ENCODE measurements at places on chromosomes 16 and 17.
A peak's percentile ranks its signal among the peaks of the same experiment; 100 is the strongest.

GRCh38 chr16:24018485-24018884 is 182.7 kb downstream of the PRKCB start:
- no peak for DNase-seq

DNA sequence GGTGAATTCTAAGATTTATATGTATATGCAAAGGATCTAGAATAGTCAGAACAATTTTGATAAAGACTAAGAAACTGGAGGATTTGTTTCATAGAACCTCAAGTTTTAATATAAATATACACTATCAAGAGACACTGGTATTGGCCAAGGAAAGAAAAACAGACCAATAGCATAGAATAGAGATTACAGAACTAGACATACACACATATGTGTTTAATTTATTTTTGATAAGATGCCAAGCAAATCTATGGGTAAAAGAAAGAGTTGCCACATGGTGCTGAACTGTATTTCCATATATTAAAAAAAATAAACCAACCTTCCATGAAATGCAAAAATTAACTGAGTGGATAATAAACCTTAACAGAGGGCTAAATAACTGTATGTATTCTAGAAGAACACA is 27.9 kb upstream of the LRRC37A3 start:
- no peak for DNase-seq

- peak; percentile 30 for DNase-seq
Measured at GRCh38 chr17:76556765-76557367, 17.0 kb downstream of the PRCD start.

DNA sequence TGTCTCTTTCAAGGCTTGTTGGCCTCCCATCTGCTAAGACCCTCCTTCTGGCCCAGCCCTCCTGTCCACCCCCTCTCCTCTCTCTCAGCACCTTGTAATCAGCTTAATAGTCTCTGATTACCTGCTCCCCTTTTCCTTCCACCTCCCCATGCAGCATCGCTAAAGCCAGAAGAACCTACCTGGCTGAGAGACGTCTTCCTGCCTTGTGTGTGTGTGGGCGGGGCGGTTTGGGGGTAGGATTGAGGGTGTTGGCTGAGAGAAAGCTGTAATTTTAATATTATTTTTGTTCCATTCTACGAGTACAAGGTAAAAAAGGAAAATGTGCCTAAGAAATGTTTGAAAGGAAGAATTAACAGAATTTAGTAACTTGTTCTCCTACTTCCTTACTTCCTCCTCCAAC is 3.4 kb downstream of the DNAH9 start:
- DNase-seq: no peak

DNA sequence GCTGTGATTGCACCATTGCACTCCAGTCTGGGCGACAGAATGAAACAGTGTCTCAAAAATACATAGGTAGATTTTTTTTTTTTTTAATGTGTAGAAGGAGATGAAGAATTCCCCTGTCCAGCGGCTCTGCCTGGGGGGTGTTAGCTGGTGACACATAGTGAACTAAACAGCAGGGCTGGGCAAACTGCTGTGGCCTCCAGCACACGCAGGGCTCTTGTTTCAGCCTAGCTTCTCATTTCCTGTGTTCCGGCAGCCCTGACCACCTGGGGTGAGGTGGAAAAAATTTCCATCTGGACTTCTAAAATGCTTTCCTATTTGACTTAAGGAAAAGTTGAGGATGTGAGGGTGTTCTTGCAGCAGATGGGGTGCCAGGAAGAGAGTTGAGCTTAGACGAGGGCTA is 33.3 kb upstream of the RGS9 start:
- DNase-seq: no peak

DNA sequence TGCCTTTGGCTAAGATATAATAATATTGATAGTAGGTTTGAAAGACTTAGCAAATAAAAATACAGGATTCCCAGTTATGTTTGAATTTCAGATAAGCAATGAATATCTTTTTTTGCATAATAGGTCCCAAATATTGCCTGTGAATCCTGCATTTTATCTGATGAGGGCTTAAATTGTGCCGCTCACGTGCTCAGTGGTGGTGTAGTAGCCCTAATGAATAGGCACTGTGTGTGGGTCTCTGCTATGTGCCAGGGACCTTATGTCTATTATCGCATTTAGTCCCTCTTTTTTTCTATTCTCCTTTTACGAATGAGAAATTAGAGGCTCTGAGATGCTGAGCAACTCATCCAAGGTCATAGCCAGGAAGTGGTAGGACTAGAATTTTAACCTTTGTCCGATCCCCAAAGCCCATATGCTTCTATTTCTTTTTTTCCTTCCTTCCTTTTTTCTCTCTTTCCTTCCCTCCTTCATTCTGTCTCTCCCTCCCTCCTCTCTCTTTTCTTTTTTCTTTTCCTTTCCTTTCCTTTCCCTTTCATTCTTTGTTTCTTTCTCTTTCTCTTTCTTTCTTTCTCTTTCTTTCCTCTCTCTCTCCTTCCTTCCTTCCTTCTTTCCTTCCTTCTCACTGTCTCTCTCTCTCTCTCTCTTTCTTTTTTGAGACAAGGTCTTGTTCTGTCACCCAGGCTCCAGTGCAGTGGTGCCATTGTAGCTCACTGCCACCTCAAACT is 47.2 kb downstream of the RGS9 start:
- no peak for DNase-seq

GRCh38 chr16:69904495-69905170 is 46.5 kb upstream of the CLEC18A start:
- DNase-seq: no peak

Data from T-helper 1 cell (primary cell).